ENCODE measurements at places on chromosomes 12 and 14.

GRCh38 chr14:58699681-58700205 is 62.0 kb downstream of the DACT1 start:
- DNase-seq, result no peak

DNA sequence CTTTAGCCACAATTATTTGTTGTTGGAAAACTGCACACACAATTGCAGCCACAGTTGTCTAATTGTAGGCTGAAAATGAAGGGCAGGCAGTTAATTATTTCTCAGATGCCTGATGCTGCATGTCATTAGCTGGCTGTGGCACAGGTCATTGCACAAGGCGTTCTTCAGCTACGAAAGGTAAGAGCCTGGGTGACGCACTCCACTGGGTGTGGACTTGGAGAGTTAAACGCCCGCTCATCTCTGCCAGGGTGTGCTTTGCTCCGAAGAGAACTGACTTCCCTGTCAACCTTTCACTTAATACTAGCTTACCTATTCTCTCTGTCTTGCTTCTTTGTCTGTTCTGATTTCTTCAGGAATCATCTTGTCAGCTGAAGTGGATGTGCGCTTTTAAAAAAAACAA is 91.4 kb upstream of the CPM start:
- peak; percentile 64 for DNase-seq

DNA sequence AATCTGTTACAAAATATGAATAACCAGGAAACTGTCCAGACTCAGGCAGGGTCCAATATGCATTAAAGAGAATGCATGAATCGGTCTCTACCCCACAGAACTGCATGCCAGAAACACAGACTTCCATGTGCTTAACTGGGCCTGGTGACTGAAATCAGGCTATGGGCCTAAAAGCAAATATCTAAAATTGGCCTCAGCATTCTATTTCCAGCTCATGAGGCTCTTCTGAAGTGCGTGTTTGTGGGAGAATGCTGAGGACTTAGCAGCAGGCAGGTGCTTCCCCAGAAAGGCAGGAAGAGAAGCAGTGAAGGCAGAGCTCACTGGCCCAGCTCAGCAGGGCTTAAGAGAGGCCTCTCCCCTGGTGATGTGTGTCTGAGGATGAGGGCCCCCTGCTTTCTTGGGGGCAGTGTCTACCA is 48.5 kb downstream of the ADGRD1 start:
- no peak for DNase-seq

- no peak for DNase-seq
These were observed 249.7 kb upstream of the BTG1 start for GRCh38 chr12:92395322-92395721.

DNA sequence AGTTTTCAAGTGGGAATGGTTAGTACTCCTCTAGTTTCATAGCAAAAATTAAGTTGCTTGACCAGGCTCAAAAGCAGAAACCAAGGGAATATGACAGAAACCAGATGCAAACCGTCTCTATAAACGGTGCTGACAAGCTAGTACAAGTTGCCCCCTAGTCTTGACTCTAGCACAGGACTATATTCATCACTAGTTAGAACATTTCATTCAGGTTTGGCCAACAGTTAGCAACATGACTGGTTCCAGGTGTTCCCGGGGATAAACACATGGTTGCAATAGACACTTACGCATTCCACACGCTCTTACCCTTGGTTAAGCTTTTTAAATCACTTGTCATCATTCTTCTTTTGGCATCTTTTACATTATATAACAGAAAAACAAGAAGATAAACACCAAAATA is 103.6 kb downstream of the SCFD1 start:
- no peak for DNase-seq

DNA sequence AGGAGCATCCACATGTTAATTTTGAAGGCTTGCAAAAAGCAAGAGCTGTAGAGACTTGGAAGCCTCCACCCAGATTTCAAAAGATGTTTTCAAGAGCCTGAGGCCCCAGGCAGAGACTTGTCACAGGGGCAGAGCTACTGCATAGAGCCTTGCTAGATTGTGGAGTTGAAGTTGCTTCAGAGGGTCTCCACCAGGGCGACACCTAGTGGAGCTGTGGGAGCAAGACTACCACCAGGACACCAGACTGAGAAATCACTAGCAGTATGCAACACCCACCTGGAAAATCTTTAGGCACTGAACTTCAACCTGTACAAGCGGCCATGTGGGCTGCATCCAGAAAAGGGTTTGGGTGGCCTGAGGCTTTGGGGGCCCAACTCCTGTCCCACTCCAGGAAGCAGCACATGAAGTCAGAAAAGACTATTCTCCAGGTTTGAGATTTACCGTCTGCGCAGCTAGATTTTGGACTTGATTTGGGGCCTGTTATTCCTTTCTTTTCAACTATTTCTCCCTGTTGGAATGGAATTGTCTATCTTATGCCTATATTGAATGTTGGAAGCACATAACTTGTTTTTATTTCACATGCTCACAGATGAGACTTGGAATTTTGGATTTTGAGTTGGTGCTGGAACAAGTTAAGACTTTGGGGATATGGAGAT is 508.6 kb downstream of the FLRT2 start:
- no peak for DNase-seq

DNA sequence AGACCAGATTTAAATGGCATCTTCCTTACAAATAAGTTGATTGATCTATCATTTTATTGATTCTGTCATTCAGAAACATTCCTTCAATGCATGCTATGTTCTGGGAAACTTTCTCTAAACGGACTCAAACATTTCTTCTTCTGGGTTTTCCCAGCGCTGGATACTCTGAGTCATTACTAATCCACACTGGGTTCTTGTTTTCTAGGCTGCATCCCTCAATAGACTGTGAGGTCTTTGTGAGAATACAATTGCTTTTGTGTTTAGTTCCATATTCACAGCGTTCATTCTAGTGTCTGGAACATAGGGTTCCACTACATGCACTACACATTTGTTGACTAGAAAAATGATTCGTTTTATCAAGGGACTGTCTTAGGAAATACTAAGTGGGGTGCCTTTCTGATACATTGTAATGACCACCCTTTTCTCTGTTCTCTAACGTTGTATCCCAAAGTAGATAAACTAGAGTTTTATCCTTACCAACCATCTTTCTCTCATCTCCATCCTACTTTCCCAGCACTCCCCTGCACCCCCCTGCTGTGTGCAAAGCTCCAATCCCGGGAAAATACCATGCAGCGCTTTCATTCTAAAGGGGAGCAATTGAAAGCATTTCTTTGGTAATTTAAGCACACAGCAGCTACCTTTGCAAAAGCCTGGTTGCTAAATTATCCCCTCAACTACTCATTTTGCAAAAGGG is 878.7 kb downstream of the DIO2 start:
- no peak for DNase-seq

- no peak for DNase-seq
These were observed 222.2 kb upstream of the RGS6 start for GRCh38 chr14:71709987-71710386.

DNA sequence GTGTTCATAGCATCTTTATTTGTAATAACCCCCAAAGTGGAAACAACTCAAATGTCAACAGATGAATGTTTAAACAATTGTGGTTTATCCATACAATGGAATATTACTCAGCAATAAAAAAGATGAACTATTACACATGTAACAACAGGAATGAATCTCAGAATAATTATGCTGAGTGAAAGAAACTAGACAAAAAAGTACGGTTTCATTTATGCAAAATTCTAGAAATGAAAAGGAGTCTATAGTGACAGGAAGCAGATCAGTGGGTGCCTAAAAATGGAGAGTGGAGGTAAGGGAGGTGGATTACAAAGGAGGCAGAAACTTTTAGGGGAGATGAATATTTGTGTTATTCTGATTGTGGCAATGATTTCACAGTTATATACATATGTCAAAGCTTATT is 4.8 kb downstream of the PRKCH start:
- no peak for DNase-seq

DNA sequence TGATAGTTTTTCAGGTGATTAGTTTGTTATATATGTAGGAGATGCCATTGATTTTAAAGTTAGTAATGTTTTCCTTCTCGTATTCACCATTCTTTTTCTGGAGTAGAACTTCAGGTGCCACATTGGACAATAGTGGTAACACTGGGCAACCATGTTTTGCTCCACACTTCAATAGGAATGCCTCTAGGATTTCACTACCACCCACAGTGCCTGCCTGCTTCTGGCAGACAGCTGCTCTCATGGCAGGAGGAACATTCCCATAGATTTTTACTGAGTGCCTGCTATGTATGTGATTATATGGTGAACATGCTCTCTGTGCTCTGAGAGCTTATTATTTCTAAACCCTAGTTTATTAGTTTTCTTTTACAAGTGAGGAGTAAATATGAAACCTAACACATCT is 53.7 kb downstream of the GCH1 start:
- no peak for DNase-seq

DNA sequence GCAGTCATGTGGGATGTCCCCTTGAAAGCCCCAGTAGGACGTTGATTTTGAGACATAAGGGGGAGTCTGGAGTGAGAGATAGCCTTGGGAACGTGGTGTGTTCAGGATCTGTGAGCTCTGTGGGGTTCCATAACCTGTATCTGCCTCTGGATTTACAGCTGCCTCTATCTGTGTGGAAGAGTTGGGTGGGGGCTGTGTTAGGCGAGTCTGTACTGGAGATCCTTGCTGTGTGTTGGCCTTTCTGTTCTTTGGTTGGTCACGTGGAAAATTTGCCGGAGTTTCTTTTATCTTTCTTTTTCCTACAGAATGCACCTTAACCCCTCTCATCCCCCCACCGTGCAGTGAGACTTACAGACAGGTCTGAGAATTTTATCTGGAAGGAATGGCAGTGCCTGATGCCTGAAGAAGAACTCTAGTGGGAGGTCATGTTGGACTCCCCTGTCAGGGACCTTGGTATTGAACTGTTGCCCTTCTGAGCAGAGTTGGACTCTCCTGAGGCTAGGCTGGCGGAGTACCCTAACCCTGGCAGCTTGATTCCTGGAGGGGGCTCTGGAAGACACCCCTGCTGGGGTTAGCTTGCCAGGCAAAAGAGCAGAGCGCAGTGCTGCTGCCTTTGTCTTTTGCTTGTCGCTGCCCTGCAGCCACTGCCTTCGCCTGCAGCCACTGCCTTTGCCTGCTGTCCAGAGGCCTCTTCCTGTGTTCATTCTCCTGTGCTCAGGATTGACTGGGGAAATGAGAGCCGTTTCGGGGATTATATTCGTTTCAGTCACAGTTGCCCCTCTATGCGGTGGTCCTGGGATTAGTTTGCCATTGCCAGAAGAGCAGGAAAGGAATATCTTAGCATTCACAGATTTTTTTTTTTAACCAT is 34.1 kb downstream of the ZNF664 start:
- DNase-seq, result no peak

DNA sequence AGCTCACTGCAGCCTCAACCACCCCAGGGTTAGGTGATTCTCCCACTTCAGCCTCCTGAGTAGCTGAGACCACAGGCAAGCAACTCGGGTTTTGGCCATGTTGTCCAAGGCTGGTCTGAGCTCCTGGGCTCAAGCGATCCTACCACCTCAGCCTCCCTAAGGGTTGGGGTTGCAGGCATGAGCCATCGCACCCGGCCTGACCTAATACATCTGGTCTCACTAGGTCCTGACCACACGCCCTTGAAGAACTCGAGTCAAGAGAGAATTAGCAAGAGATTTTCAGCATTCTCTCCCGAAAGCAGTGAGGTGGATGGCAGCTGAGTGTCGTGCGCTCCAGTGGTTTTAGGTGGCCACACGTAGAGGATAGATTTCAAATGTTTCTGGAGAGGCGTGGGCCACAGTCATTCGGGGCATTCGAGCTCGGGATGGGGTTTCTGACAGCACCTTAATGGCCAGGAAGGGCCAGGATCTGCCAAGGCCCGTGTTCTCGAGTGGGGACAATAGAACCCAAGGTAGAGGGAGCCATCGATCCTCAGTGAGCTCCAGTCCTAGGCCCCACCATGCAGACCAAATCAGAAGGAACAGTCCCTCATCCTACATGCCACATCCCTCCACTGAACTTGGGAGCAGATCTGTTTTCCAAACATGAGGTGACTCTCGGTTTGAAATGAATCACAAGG is 193.1 kb downstream of the ALG10 start:
- no peak for DNase-seq

GRCh38 chr12:48788524-48788853 is 400 bp downstream of the ADCY6 start:
- no peak for DNase-seq

- no peak for DNase-seq
These were observed 68.5 kb upstream of the CSRP2 start for GRCh38 chr12:76947304-76947703.

DNA sequence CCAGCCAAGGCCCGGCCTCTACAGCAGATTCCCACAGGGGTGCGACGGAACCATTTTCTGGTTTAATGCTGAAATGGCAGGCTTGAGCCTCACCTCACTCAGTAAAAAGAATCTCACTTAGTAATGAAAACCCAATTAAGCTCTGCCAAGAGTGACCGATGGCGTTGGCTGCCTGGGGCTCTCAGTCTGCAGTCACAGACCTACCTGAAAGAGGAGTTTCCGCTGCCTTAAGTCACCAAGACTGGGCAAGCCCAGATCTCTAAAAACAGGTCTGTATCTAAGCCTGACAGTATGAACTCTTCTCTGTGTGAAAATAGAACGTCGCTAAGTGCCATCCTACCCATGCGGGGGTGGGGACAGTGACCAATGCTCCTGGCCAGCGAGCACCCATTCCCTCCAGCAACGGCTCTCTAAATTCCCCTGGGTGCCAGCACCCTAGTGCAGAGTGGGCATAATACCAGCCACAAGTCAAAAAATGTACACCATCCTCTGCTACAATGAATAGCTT is 107.3 kb downstream of the FOXN3 start:
- DNase-seq, result no peak

DNA sequence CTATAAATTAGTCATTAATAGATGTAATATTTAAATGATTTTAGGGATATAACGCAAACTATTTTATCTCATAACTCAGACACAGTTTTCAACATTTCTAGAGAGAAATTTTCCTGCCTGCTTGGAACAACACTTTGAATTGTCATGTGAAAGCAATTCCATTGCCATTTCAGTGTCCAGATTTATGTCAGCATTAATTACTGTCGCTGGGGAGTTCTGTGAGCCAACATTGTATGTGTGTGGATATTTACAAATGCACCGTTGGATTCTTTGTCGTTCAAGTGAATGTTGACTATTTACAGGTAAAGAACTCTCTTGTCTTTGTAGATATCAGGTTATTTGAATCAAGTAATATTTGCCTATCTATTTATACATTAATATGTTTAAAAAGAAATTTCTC is 465.3 kb upstream of the RGS6 start:
- DNase-seq, result no peak

GRCh38 chr12:122190842-122191668 is 8.1 kb downstream of the LRRC43 start:
- peak; percentile 72 for DNase-seq

DNA sequence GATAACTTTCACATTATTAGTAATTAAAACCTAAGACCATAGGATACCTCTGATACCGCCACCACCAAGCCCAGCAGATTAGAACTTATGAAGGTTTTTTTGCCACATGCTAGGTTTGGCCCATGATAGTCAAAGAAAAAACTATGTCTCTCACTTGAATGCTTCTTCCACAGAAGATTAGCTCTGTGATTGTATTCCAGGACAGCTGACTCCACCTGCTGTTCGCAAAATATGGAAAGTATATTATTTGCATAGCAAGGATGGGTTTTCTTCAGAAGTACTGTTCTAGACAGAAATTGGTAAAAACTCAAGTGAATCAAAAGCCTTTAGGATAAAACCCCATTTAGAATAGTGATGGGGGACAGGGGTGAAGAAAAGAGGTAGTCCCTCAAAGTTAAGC is 42.2 kb downstream of the PPFIBP1 start:
- DNase-seq, result no peak

Data from HCT116 (cell line).